Neural progenitor cell (in vitro differentiated cells): ENCODE measurements at places on chromosomes 7 and 10. TPM values are rescaled to one million over a fixed set of nuclear protein-coding genes. Genes with fewer than 3 reads are reported as not detected.

GRCh38 chr7:18119985-18120384, 92.3 kb upstream of the PRPS1L1 start:
- no peak overlapping the region for H3K27ac ChIP-seq
- DNase-seq, result peak; percentile 50
- H3K36me3 ChIP-seq, result no peaks in the 10 kb centered on the region
- peaks cover 16% of the 10 kb centered on the region for H3K4me1 ChIP-seq

The KCP gene
- 0.06 and 3.5 TPM in 2 replicates for total RNA-seq

- no peak overlapping the region for H3K4me3 ChIP-seq
- H3K4me1 ChIP-seq, result peaks cover 1% of the 10 kb centered on the region
- DNase-seq, result no peak
- H3K27ac ChIP-seq, result no peak overlapping the region
- no peaks in the 10 kb centered on the region for H3K27me3 ChIP-seq
- H3K36me3 ChIP-seq, result no peaks in the 10 kb centered on the region
Observed at GRCh38 chr10:11243425-11244222, 226.0 kb downstream of the CELF2 start.

The POMZP3 gene
- total RNA-seq, result 0.37 and 1.2 TPM in 2 replicates

The AHCYL2 gene
- 36.1 and 39.3 TPM in 2 replicates for total RNA-seq

The MSS51 gene
- 1.4 and 2.2 TPM in 2 replicates for total RNA-seq

GRCh38 chr7:139702313-139702731, 75.5 kb downstream of the HIPK2 start:
- H3K4me3 ChIP-seq, result no peak overlapping the region
- no peak overlapping the region for H3K27ac ChIP-seq
- no peaks in the 10 kb centered on the region for H3K36me3 ChIP-seq
- no peak for DNase-seq
- no peaks in the 10 kb centered on the region for H3K27me3 ChIP-seq
- H3K4me1 ChIP-seq, result peaks cover 14% of the 10 kb centered on the region

DNA sequence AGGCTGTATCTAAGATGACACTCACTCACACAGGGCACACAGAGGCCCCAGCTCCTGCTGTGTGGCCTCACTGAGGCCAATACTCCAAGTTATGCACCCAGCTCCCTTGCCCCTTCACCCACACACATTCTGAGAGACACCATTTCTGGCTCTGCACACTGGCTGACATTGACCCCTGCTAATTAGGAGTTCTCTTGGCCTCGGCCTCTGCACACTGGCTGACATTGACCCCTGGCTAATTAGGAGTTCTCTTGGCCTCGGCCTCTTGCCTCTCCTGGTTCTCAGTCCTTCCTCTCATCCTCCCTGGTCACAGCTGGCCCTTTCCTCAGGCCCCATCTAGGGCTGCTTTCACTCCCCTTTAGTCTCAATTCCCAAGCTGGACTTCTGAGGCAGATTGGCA, 97.3 kb downstream of the GRID1 start:
- peaks cover 5% of the 10 kb centered on the region for H3K4me1 ChIP-seq
- DNase-seq, result no peak
- no peak overlapping the region for H3K4me3 ChIP-seq
- no peak overlapping the region for H3K27ac ChIP-seq
- H3K36me3 ChIP-seq, result no peaks in the 10 kb centered on the region

The CALN1 gene
- total RNA-seq, result 1.9 and 3.1 TPM in 2 replicates

DNA sequence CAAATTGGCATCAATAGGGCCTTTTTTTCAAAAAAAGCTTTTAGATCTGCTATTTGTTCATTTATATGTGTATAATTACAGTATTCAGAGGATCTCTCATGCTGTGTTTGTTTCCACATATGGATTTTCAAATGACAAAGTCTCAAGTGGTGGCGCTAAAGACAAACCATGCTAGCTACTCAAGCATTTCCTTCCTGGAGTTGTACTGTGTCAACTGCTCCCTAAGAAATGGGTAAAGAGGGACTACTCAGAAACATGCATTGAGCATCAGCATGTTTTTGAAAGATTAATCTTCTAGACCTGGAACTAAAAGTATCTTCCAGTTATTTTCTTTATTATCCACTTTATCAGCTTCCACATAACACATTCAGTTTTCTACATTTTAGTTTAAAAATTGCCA, 12.7 kb downstream of the CNTNAP2 start:
- no peak overlapping the region for H3K27ac ChIP-seq
- no peak overlapping the region for H3K4me3 ChIP-seq
- H3K4me1 ChIP-seq, result no peaks in the 10 kb centered on the region
- peak; percentile 30 for DNase-seq
- no peaks in the 10 kb centered on the region for H3K27me3 ChIP-seq
- no peaks in the 10 kb centered on the region for H3K36me3 ChIP-seq

DNA sequence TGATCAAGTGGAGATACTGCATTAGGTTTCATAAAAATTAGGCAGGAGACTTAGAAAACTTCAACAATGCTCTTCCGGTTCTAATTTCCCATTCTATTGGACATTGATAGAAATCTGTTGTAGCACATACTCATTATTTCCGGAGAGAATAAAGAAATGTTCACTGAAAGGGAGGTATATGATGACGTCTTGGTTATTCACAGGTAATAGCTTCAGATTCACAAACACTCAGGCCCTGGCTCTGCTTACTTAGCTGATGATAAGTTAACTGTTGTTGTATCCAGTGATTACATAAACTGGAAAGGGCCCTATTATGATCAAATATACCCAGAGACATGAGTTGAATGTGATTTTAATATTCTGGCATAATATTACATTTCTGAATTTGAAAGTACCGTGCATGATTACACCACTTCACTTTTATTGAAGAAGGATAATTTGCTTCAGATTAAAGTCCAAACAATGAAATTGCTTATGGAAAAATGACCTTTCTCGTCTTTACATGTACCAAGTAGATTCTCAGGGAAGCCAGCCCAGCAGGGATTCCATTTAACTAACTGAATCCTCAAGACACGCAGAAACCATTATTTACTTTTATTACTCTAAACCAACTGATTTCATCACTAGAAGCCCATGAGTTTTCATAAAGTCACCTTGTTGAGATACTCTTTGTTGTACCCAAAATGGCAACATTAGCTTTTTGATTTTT, 288.0 kb upstream of the PITRM1 start:
- no peaks in the 10 kb centered on the region for H3K27me3 ChIP-seq
- no peak overlapping the region for H3K4me3 ChIP-seq
- no peak overlapping the region for H3K27ac ChIP-seq
- DNase-seq, result no peak
- no peaks in the 10 kb centered on the region for H3K36me3 ChIP-seq

GRCh38 chr10:7039859-7040258, 371.0 kb downstream of the SFMBT2 start:
- H3K4me3 ChIP-seq, result no peak overlapping the region
- no peaks in the 10 kb centered on the region for H3K4me1 ChIP-seq
- no peak overlapping the region for H3K27ac ChIP-seq
- DNase-seq, result no peak
- H3K27me3 ChIP-seq, result no peaks in the 10 kb centered on the region
- no peaks in the 10 kb centered on the region for H3K36me3 ChIP-seq

DNA sequence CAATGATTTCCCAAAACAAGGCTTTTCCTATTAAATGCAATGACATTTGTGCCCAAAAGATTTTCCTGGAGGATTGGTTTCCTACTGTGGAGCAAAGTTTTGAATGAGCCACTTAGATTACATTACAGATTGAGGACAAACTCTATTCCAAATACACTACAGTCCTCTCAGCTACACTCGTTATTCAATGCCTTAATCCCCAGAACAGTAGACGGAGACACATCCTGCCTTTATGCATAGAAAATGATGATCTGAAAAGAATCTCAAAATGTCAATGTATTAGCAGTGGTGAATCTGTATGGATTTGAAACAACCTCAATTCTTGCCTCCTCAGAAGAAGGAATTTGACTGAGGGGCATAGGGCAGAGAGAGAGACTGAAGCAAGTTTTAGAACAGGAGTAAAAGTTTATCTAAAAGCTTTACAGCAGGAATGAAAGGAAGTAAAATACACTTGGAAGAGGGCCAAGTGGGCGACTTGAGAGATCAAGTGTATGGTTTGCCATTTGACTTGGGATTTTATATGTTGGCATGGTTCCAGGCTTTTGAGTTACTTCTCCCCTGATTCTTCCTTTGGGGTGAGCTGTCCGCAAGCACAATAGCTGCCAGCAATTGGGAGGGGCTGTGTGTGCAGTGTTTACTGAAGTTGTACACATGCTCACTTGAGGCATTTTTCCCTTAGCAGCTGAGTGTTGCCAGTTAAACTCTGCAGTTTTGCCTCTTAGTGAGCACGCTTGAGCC, 891.9 kb upstream of the MBL2 start:
- H3K4me3 ChIP-seq, result no peak overlapping the region
- H3K27me3 ChIP-seq, result no peaks in the 10 kb centered on the region
- peaks cover 31% of the 10 kb centered on the region for H3K4me1 ChIP-seq
- H3K27ac ChIP-seq, result peak overlapping the region; percentile 43
- no peaks in the 10 kb centered on the region for H3K36me3 ChIP-seq
- peak; percentile 14 for DNase-seq

GRCh38 chr7:30514177-30514576, 9.5 kb upstream of the GGCT start:
- H3K4me3 ChIP-seq, result no peak overlapping the region
- no peak overlapping the region for H3K27ac ChIP-seq
- peaks cover 11% of the 10 kb centered on the region for H3K4me1 ChIP-seq
- H3K27me3 ChIP-seq, result no peaks in the 10 kb centered on the region

The PAX4 gene
- total RNA-seq, result not detected in 2 replicates

- H3K4me1 ChIP-seq, result no peaks in the 10 kb centered on the region
- no peaks in the 10 kb centered on the region for H3K36me3 ChIP-seq
- DNase-seq, result no peak
- H3K4me3 ChIP-seq, result no peak overlapping the region
Observed at GRCh38 chr7:15751191-15751701, 64.8 kb upstream of the MEOX2 start.

- H3K4me3 ChIP-seq, result peak overlapping the region; percentile 57
- DNase-seq, result no peak
- peaks cover 16% of the 10 kb centered on the region for H3K4me1 ChIP-seq
Observed at GRCh38 chr7:151438864-151439601, 908 bp downstream of the CRYGN start.

DNA sequence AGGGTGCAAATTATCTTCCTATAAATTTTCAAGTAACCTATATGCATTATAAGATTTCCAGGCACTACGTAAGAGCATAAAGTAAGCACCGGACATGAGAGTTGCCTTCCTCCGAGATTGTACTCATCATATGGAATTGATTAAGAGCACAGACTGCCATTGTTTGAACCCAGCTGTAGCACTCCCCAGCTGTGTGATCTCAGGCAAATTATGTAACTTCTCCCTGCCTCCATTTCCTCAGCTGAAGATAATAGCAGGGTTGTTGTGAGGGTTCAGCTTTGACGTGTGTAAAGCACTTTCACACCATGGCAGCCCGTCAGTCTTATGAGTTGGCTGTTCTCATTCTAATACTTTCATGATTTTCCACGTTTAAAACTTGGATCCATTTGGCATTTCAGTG, 122.6 kb downstream of the ITIH5 start:
- H3K4me3 ChIP-seq, result no peak overlapping the region
- no peak overlapping the region for H3K27ac ChIP-seq
- peaks cover 6% of the 10 kb centered on the region for H3K4me1 ChIP-seq
- H3K36me3 ChIP-seq, result no peaks in the 10 kb centered on the region
- H3K27me3 ChIP-seq, result no peaks in the 10 kb centered on the region

DNA sequence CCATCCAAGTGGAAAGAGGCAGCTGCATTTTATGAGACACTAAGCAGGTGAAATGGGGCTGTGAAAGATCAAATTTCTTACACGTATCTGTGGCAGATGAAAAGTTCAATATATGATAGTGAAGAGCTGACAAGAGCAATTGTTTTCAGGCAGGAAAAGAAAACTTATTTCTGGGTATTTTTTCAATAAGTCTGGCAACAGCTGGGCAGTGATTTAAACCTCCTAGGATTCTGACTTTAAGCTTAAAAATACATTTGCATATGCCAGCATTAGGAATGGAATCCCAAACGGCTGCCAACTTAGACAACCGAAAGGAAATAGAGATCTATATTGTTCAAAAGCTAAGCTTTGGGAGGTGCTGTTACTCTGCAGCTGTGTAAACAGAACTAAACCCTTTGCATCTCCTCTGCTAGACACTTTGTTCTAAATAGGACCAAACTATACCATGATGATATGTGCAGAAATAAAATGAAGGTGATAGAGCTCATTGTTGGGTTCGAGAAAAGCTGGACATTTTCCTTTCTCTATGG, 26.1 kb downstream of the DYNC1I1 start:
- H3K4me1 ChIP-seq, result peaks cover 9% of the 10 kb centered on the region
- H3K4me3 ChIP-seq, result no peak overlapping the region
- no peaks in the 10 kb centered on the region for H3K36me3 ChIP-seq
- DNase-seq, result peak; percentile 13

DNA sequence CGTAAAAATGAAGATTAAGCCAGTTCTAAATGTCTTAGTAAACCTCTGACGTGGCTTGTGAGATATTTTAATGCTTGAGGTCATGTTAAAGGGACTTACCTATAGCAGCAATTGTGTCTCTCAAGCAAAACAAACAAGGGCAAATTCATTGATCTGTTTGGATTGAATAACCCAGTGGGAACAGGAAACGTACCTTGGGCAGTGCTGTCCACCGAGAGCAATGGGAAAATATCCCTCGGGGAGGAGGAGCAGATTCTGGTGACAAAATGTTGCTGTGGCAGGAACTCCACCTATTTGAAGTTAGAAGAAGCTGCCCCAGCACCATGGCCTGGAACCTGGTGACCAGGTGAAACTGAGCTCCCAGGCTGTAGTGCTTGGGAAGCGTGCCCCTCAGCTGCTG, 107.1 kb upstream of the FZD8 start:
- H3K4me3 ChIP-seq, result no peak overlapping the region
- no peak overlapping the region for H3K27ac ChIP-seq
- peaks cover 15% of the 10 kb centered on the region for H3K4me1 ChIP-seq
- no peak for DNase-seq
